Activated B cell treated with CpG ODN at 0.5 μM for 24 hours (primary cell): ENCODE measurements at places on chromosomes 13 and 19. TPM values are rescaled to one million over a fixed set of nuclear protein-coding genes. Genes with fewer than 3 reads are reported as not detected.

DNA sequence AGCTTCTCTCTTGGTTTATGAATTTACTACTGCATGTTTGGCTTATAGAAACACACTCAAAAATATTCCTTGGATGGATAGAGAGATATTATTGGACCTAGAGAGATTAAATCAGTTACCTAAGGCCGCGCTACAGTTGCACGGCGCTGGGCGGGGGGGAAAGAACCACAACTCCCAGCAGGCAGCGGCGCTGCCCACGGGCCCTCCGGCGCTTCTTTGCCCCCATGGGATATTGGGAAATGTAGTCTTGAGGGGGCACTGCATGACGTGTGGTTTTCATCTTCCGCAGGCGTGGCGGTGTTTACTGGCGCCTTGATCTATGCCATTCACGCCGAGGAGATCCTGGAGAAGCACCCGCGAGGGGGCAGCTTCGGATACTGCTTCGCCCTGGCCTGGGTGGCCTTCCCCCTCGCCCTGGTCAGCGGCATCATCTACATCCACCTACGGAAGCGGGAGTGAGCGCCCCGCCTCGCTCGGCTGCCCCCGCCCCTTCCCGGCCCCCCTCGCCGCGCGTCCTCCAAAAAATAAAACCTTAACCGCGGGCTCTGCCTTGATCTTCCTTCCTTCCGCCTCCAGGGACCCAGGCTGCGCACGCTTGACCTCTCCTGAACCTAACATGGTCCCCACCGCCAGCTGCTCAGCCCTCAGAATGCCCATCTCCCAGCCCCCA, 4.8 kb downstream of the EMP3 start:
- peak overlapping the region; percentile 90 for H3K27ac ChIP-seq
- no peaks in the 10 kb centered on the region for H3K27me3 ChIP-seq
- H3K36me3 ChIP-seq = peaks cover 67% of the 10 kb centered on the region
- DNase-seq = peak; percentile 61
- H3K4me1 ChIP-seq = peaks cover 81% of the 10 kb centered on the region

DNA sequence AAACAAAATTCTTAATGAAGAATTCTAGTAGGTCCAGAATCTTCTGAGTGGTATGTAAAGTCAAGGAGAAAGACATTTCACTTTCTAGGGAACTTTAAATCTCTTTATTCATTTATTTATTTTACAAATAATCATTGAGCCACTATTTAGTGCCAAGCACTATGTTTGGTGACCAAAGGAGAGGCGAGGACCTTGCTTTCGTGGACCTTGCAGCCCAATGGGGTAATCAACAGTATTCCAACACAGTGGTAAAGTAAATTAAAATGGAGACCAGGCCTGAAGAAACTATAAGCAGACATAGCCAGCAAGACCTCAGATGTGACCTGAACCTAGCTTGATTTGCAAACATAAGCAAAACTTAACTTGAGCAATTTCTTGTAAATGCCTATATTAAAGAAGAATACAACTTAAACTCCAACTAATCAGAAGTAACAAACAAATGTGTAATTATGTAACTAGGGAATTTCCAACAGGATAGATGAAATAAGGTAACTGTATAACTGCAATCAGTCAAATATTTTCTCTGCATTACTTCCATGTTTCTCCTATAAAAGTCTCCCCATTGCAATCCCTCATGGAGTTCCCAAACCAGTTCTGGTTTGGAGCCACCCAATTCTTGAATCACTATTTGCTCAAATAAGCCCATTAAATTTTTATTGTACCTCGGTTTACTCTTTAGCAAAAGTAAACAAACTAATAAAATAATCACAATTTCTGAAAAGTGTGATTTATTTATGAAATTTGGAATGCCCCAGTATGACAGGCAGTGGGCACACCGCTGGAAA, 67.6 kb downstream of the MBNL2 start:
- H3K27ac ChIP-seq = no peak overlapping the region
- H3K27me3 ChIP-seq = no peaks in the 10 kb centered on the region
- DNase-seq = no peak
- H3K36me3 ChIP-seq = peaks cover 22% of the 10 kb centered on the region
- peaks cover 13% of the 10 kb centered on the region for H3K4me1 ChIP-seq

GRCh38 chr13:106610486-106610885, 42.5 kb upstream of the ARGLU1 start:
- no peaks in the 10 kb centered on the region for H3K36me3 ChIP-seq
- H3K27me3 ChIP-seq = peaks cover 11% of the 10 kb centered on the region

DNA sequence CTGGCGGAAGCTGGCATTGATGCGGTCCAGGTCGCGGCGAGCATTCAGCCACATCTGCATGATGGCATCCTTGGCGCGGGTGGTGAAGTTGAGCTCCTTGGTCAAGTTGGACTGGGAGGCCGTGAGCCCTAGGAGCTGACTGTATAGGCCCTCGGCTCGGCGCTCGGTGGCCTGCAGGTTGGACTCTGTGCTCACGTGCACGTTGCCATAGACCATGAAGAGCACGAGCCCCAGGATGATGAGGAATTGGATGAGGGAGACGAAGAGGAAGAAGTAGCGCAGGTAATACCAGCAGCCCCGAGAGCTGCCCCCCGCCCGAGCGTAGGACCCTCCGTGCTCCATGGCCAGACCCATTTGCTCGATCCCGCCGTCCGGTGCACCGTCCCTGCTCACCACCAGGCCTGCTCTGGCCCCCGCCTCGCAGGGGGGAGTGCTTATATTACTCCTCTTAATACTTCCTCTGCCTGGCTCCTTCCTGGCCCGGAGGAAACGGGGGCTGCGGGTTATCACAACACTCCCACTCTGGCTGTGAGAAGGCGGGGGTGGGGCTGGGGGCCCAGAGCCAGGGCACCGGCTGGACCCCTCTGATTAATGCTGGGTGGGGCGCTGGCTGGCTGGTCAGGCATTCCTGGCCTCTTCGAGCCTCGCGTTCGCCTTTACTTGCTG, at the start of gene PLVAP:
PLVAP (minus strand) TSS at position 408 of the 666 bp plus-strand sequence; CDS start at position 354, 54 bp downstream.
- DNase-seq = no peak
- no peak within 1 kb of the TSS for H3K27ac ChIP-seq
- H3K4me3 ChIP-seq = no peak within 1 kb of the TSS
- H3K4me1 ChIP-seq = peaks cover 24% of the 10 kb centered on the region

- peaks cover 5% of the 10 kb centered on the region for H3K4me1 ChIP-seq
- no peaks in the 10 kb centered on the region for H3K36me3 ChIP-seq
- no peak for DNase-seq
- H3K4me3 ChIP-seq = no peak overlapping the region
- H3K27me3 ChIP-seq = no peaks in the 10 kb centered on the region
- no peak overlapping the region for H3K27ac ChIP-seq
Measured at GRCh38 chr13:27053902-27054595, 117.6 kb downstream of the USP12 start.

GRCh38 chr19:45110851-45111266, 17.9 kb downstream of the PPP1R37 start:
- no peak overlapping the region for H3K4me3 ChIP-seq
- DNase-seq = no peak
- no peaks in the 10 kb centered on the region for H3K36me3 ChIP-seq
- H3K4me1 ChIP-seq = peaks cover 60% of the 10 kb centered on the region
- H3K27me3 ChIP-seq = no peaks in the 10 kb centered on the region
- no peak overlapping the region for H3K27ac ChIP-seq

DNA sequence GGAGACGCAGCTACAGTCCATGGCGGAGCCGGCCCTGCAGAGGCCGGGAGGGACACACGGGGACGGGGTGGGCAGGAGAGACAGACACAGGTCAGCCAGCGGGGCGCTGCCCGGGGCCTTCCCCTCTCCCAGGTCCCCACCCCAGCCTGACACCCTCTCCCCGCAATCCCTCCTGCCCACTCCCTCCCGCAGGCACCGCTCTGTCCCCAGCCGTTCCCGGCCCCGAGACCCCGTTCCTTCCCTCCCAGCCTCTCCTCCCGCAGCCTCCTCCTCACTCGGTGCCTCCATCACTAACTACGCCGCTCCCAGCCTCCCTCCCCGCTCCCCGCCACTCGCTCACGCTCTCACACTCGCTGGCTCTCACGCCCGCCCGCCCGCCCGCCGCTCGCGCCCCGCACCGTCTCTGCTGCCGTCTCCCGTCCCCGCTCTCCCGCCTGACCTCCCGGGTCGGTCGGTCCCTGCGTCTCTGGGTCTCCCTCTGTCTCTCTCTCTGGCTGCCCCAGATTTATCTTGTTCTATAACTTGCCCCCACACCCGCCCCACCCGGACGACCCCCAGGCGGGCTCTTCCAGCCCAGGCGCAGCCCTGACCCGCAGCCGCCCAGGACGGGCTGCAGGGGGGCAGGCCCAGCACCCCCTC, 15.2 kb downstream of the ERFL start:
- peaks cover 18% of the 10 kb centered on the region for H3K27me3 ChIP-seq
- H3K4me1 ChIP-seq = peaks cover 42% of the 10 kb centered on the region
- H3K36me3 ChIP-seq = peaks cover 2% of the 10 kb centered on the region
- H3K4me3 ChIP-seq = no peak overlapping the region

DNA sequence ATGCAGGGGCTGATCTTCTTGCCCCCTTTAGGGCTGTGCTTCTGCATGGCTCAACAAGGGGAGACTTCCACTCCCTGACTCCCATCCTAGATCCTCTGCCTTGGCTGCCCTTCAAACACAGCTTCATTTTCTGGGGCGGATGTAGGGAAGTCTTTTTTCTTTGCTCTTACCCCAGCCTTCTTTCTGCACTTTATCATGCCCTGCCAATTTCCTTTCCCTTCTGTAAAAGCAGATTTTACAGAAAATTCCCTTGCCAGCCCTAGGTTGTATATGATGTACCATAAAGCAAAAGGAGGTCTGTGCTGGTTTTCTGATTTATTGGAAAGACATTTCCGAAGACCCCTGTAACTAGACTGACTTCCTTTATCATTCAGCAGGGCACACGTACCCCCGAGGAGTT, 283.4 kb downstream of the SHISA2 start:
- no peak overlapping the region for H3K27ac ChIP-seq
- no peaks in the 10 kb centered on the region for H3K27me3 ChIP-seq
- no peak overlapping the region for H3K4me3 ChIP-seq
- no peaks in the 10 kb centered on the region for H3K4me1 ChIP-seq

GRCh38 chr13:37216331-37216730, 110.9 kb upstream of the CSNK1A1L start:
- H3K27me3 ChIP-seq = no peaks in the 10 kb centered on the region
- H3K4me3 ChIP-seq = no peak overlapping the region
- H3K4me1 ChIP-seq = no peaks in the 10 kb centered on the region
- no peak for DNase-seq
- H3K36me3 ChIP-seq = no peaks in the 10 kb centered on the region
- H3K27ac ChIP-seq = no peak overlapping the region

DNA sequence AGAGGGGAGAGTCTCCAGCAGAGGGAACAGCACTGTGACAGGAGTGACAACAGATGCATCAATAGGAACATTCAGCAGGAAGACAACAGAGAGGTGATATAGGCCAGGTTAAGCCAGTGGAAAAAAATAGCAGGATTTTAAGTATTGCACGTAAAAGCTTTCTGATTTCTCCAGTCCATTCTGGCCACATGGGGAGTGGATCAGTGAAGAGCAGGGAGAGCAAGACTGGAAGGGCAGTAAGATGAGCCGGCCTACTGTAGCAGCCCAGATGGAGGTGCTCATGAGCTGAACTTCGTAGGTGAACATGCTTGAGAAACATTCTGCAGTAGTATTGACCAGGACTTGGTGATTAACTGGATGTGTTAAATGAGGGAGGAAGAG, 1.7 kb downstream of the UTP14C start:
- no peak for DNase-seq
- no peak overlapping the region for H3K4me3 ChIP-seq
- peaks cover 77% of the 10 kb centered on the region for H3K36me3 ChIP-seq

DNA sequence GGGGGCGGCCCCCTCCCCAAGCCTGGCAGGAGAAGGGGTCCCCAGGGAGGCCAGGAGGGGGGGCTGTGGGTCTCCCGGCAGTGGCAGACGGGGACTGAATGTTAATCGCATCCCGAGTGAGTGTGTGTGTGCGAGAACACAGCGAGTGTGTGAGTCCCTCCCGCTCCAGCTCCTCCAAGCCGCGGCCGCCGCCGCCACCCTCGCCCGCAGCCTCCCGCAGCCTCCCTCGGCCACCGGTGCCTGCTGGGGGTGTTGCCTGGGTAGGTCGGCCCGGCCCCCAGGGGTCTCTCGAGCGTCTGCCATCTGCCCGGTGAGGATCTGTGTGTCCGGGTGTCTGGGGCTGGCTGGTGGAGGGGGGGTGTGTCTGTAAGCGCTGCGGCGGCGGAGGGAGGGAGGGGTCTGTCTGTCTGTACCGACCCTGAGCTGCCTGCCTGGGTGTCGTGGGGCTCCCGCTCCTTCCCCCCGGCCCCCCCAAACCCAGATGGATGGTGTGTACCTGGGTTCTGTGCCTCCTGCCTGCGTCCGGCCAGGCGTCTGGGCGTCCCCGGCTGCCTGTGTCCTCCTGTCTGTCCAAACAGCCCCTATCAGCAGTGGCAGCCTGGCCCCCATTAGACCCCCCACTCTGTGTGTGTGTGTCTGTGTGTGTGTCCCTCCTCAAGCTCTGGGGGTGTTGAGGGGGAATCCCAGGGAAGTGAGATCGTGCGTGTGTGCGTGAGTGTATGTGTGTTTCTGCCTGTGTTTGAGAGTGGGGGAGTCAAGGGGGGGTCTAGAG, at the start of gene GRIN2D:
GRIN2D (plus strand) TSS at position 110 of the 772 bp plus-strand sequence. CDS start 4,725 bp downstream, outside the sequence.
- peak; percentile 35 for DNase-seq
- peaks cover 45% of the 10 kb centered on the region for H3K4me1 ChIP-seq
- H3K27ac ChIP-seq = no peak within 1 kb of the TSS
- peaks cover 26% of the 10 kb centered on the region for H3K27me3 ChIP-seq
- H3K4me3 ChIP-seq = peak within 1 kb of the TSS; percentile 83

GRCh38 chr19:11027381-11027780, 61.9 kb upstream of the LDLR start:
- no peak for DNase-seq
- no peaks in the 10 kb centered on the region for H3K4me1 ChIP-seq
- peaks cover 90% of the 10 kb centered on the region for H3K36me3 ChIP-seq
- no peak overlapping the region for H3K27ac ChIP-seq

GRCh38 chr19:1855828-1856255, 7.5 kb downstream of the KLF16 start:
- peaks cover 2% of the 10 kb centered on the region for H3K36me3 ChIP-seq
- no peak for DNase-seq

- no peak overlapping the region for H3K4me3 ChIP-seq
- no peaks in the 10 kb centered on the region for H3K36me3 ChIP-seq
- H3K27me3 ChIP-seq = peaks cover 35% of the 10 kb centered on the region
- H3K27ac ChIP-seq = no peak overlapping the region
- DNase-seq = no peak
Measured at GRCh38 chr13:110426735-110427134, 119.7 kb downstream of the COL4A2 start.

C1QTNF9 gene
- not detected in 2 replicates for total RNA-seq

SCEL gene
- total RNA-seq = not detected in 2 replicates

SULT2A1 gene
- total RNA-seq = not detected in 2 replicates

FUT2 gene
- total RNA-seq = not detected in 2 replicates
